ENCODE measurements at places on chromosomes 7 and 10.

DNA sequence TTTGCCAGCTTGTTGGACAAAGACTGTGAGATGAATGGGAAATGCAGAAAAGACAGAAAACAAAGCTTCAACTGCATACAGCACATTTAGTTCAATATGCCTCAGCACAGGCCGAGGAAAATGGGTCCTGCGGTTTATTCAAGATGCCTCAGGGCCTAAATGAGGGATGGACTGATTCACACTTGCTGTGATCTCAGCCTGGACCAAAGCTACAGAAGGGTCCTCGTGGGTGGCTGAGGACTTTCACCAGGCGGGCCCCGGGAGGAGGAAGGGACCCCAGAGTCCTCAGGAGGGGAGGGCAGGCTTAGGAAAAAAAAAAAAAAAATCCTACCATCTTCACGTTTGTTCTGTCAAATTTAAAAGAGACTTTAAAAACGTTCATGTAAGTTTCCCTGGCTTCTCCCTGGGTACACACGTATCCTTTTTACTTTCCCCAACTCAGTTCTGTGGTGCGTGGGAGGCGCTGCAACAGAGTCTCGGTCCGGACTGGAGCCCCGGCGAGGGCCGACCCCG lies 624 bp upstream of the ZNF783 start:
- peak; percentile 63 for DNase-seq

DNA sequence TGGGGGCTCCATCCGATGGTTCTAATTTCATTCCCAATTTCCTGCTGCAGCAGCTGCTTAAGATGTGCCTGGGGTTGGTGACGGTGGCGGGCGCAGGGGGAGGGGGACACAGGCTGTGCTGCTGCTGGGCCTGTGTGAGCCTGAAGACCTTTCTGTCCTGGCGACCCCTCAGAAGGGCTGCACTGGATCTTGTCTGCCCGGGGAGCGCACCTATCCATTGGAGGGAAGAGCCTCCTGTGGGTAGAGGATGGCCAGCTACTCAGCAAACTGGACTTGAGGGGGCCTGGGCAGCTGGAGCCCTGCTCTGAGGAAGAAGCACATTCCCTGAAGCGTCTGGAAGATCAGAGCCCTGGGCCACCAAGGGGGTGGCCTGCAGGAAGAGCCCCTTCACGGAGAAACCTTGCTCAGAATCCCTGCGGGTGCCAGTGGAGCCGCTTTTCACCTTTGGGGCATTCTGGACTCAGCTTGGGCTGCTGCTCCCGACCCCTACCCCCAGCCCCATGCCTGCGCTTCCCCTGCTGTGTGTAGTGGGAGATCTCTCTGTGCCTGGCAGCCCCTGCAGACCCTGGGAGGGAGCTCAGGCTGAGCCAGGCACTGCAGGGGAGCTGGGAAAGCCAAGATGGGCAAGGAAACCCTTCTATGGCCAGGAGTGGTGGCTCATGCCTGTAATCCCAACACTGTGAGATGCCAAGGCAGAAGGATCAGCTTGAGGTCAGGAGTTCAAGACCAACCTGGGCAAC lies 17.8 kb downstream of the LDB3 start:
- DNase-seq = no peak

- no peak for DNase-seq
Observed at GRCh38 chr10:132496360-132497062, 41.1 kb upstream of the INPP5A start.

DNA sequence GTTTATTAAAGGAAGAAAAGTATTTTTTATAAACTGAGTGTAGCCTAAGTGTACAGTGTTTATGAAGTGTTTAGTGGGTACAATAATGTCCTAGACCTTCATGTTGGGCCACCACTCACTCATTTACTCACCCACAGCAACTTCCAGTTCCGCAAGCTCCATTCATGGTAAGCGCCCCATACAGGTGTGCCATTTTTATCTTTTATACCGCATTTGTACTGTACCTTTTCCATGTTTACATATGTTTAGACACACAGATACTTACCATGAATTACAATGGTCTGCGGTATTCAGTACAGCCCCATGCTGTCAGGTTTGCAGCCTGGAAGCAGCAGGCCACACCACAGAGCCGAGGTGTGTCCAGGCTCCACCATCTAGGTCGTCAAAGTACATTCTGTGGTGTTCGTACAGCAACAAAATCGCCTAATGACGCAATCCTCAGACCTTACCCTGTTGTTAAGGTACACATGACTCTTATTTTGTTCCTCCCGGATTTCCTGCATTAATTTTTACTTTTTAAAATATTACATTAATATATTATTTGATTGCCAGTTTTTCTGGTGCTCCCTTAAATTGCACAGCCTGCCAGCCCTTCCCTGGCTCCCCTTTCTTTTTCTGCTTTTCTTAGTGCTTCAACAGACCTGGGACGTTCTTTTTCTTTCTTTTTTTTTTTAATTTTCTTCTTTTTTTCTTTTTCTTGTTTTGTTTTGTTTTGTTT lies 881 bp upstream of the SSBP1 start:
- DNase-seq = peak; percentile 8

GRCh38 chr10:124253006-124253405 lies 159.6 kb upstream of the CHST15 start:
- no peak for DNase-seq

DNA sequence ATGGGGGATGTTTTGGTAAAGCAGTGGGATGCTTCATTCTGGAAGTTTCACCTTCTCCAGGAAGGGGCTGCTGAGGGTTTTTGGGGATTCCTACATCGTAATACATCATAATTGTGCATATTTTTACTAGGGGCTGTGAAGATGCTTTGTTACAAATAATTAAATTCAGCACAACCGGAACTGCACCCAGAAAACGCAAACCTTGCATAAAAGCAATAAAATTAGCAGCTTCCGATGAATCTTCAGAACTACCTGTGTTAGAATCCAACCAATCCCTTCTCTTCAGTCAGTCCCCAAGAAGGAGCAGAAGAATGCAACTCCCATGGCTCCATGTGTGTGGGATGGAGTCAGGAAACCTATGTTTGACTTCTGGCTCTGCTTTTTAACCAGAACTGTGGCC lies 48.4 kb upstream of the HMX3 start:
- no peak for DNase-seq

DNA sequence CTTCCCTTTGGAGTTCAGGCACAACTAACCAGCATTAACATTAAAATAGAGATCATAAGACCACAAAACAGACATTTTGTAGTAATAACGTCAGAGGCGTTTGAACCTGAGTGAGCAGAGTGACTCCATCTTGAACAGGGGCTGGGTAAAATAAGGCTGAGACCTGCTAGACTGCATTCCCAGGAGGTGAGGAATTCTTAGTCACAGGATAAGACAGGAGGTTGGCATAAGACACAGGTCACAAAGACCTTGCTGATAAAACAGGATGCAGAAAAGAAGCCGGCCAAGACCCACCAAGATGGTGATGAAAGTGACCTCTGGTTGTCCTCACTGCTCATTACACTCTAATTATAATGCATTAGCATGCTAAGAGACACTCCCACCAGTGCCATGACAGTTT lies 493.2 kb upstream of the AUTS2 start:
- no peak for DNase-seq

DNA sequence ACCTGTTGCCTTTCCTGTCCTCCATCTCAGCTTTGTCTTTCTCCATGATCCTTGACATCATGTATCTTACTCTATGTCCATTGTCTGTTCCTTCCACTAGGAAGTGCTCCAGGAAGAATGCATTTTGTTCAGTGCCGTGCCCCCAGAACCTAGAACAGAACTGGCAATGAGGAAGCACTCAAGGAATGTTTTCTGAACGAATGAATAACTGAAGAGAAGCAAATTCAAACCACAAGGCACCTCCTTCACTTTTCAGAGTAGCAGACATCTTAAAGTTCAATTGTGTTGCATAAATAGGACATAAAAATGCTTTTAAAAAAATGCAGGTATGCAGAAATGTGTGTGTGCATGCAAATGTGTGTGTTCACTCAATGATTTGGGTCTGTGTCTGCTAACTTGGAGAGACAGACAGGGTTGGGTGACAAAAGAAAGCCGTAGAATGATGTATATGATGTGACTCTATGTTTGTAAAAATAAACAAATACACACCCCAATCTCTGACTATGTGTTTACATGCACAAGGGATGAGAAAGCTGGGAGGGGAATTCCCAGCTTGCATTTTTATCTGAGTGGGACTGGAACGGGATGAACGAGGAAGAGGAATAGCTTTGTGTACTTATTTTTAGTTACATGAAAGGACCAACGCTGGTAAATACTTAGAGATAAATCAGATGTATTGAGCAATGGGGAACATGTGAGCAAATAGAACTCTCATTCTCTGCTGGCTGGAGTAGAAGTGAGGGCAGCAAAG lies 237.7 kb downstream of the FANK1 start:
- peak; percentile 64 for DNase-seq

DNA sequence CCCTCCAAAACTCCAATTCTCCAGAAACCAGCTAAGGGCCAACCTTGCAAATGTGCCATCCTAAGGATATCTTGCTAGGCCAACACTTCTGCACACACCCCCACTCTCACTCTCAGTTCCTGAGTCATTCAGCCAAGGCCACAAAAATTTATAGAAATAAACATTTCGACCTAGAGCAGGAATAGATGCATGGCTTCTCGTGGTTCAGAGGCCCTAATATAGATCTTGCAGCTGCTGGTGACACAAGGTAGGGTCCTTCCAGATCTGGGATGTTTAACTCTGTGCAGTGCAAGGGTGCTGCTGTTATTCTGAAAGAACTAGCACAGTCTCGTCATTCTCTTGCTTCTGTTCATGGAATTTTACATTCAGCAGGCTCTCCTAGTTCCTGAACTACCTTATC lies 369.3 kb downstream of the CALN1 start:
- DNase-seq = peak; percentile 20

DNA sequence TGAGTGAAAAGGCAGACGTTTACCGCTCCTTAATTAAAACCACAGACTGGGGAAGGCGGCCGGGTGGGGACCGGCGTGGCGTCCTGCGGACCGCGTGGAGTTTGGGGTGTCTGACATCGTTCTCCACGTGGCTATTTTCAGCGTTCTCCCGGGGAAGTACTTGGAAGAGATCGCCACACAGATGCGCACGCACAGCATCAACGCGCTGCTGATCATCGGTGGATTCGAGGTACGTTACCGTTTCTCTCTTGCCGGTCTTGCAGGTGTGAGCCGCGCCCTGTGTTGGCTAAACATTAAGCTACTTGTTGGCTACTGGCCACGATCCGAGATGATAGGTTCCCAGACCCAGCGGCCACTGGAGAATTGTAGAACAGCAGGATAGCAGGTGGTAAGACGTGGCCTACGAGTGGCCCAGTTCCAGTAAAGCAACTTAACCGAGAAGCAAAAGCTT lies 51.3 kb downstream of the PFKP start:
- no peak for DNase-seq

DNA sequence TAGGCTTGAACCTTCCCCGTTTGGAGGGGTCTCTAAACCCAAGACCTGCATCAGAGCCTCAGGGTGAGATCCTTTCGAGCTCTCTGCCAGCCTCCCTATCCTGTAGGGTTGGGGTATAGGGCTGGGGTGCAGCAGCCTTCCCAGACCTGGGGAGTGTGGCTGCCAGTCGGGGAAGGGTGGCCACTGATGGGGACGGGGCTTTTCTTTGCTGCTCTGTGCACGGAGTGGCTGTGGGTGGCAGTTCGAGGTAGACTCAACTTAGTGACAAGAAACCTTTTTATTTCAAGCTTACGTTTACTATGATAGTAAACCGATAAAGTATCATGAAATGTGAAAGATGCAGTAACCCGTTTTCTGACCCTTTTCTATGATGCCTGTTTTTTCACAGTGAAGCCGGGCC lies 13.0 kb downstream of the ZNF316 start:
- DNase-seq = no peak

DNA sequence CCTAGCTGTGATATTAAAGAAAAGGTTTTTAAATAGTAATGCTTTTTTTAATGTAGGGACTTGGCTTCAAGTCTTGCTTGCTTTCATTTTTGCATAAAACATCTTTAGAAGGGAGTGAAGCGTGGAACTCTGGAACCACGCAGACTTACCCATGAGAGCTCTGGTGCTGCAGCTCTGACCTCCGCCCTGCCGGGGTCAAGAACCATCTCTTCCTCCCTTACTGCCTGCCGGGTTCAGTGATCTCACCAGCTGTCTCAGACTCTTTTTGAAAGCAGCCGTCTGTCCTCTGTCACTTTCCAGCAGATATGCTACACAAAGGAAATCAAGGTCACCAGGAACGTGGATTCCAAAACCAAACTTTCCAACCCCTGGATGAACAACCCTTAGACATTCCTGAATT lies 353.8 kb downstream of the GPR37 start:
- no peak for DNase-seq

DNA sequence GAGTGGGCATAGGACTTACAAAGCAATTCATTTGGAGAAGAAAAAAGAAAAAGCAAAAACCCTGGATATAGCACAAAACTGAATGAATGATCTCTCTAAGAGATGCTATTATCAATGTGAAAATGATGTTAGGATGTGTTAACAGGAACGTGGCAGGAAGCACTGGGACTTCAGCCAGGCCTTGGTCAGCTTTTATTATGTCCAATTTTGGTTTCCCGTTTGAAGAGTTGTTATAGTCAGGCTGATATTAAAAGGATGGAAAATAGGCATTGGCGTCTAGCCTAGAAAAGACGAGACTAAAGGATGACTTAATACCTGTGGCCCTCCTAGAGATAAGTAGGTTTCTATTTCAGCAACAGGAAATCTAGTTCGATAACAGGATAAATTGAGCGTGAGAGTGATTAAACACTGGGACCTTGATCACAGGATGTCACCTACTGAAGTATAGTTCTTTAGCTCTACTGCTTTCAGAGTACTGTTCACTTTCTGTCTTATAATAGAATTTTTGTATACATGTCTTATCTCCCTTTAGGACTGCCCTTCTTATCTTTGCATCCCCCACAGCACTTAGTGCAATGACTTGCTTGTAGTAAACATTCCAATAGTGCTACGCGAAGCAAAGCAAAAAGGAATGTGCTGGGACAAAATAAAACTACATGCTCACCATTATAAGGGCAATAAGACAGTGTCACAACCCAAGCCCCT lies 99.8 kb upstream of the AGBL3 start:
- peak; percentile 86 for DNase-seq

DNA sequence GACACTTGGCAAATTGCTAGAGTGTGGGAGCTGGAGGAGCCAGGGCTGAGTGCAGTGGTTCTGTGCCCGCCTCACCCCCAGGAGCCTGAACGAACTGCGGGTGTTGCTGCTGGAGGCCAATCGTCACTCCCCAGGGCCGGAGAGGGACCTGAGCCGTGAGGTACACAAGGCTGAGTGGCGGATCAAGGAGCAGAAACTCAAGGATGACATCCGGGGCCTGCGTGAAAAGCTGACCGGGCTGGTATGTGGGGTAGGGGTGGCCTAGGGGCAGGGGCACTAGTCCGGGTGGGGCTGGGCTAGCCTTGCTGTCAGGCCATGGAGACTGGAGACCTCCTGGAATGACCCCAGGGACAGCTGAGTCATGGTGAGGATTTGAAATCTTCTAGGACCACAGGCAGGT lies 56.7 kb upstream of the GTF2IRD1 start:
- DNase-seq = no peak
